ENCODE measurements at places on chromosomes 12 and 14.

DNA sequence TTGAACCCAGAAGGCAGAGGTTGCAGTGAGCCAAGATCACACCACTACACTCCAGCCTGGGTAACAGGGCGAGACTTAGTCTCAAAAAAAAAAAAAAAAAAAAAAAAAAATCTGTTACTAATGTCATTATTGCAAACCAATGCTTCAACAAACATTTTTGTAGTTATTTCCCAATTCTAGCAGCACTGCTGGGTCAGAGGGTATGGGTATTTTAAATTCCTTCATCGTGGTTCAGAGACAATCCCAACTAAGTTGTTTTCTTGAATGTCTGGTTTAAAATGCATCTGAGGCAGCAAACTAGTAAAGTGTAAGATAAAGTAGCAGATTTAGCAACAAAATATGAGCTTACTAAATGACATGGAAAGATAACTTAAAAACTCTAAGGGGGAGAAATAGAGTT is 65.6 kb downstream of the FERMT2 start:
- DNase-seq: no peak

- DNase-seq: no peak
These were observed 50.2 kb downstream of the TTLL5 start for GRCh38 chr14:75711105-75711795.

GRCh38 chr12:105157606-105158005 is 50.1 kb downstream of the WASHC4 start:
- no peak for DNase-seq

- no peak for DNase-seq
These were observed 130.6 kb downstream of the SLC15A4 start for GRCh38 chr12:128693115-128693514.

DNA sequence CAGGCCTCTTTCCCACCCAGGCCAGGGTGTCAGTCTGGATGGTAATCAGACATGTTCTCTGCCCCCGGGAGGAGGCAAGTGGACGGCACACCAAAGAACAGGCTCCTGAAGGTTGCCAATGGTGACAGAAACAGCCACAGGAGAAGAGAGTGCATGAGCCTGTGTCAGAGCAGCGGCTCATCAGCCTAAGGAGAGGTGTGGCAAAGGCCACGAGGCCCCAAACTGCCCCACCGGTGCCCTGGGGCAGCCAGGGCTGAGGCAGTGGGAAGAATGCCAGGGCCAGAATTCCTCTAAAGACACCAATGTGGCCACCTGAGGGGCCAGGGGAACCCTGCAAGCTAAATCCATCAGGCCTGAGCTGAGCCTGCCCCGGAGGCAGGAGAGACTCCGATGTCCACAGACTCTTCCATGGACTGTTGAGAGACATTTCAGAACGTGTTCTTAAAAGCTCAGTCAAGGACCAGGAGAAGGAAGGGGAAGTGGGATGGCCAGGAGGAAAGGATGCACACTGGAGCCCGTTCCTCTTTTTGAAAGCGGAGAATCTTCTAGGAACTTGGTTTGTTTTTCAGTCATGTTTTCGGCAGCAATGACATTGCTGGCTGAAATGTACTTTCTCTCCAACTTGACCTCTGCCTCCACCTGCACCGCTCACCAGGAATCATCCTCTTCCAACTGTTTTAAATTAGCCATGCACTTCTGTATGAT is 176.3 kb upstream of the FKBP4 start:
- no peak for DNase-seq

- peak; percentile 73 for DNase-seq
These were observed at the start of gene RARG for GRCh38 chr12:53231921-53232645. Gene RARG (minus strand): TSS chr12:53232209. CDS start chr12:53227545, 4,664 bp downstream.

DNA sequence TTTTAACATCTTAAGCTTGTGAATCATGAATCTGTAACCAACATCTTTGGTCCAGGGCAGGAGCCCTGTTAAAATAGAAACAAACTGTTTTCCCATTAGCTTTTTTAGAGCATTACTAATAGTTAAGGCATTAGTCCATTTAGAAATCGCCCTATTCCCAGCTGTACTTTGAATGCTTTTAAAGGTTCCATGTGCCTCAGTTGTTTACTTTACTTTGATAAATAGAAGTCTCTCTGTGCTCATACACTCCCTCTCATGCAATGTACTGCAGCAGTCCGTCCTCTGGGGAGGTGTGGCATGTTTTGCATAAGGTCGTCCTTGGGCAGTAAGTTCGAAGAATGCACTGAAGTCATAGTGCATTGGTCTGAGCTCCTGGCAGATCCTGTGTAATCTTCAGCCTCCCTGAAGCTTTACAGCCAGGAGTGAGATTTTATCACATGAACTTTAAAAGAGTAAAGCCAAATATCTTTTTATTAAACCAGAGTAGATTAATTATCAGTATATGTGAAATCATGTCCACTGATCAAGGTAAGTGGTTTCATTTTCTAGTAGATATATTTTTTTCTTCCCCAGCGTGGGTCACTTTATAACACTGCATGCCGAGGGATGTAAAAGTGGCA is 134.7 kb downstream of the FGD4 start:
- DNase-seq: no peak

GRCh38 chr12:23621900-23622299 is 327.6 kb downstream of the SOX5 start:
- no peak for DNase-seq

GRCh38 chr14:71206766-71207371 is 299.6 kb downstream of the PCNX1 start:
- DNase-seq: no peak

- DNase-seq: no peak
These were observed 245.7 kb downstream of the FUT8 start for GRCh38 chr14:65658202-65658601.

- DNase-seq: no peak
These were observed 244.4 kb downstream of the ZFP36L1 start for GRCh38 chr14:68548194-68549076.

DNA sequence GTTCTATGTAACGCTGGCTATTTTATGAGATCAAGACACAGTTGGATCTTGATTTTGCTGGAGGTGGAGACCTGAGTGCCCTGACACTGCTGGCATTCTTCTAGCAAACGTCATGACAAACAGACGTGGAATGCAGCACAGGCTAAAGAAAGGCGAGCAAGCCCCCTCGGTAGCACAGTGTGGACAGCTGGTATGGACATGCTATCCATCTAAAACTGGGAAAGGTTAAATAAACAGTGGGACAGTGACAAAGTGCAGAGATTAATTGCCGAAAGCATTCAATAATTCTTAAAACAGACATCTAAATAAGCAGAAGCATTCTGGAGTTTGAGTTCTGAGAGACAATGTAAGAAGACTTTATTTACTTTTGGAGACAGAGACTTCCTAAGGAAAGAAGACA is 237.2 kb downstream of the FBXL14 start:
- DNase-seq: no peak

DNA sequence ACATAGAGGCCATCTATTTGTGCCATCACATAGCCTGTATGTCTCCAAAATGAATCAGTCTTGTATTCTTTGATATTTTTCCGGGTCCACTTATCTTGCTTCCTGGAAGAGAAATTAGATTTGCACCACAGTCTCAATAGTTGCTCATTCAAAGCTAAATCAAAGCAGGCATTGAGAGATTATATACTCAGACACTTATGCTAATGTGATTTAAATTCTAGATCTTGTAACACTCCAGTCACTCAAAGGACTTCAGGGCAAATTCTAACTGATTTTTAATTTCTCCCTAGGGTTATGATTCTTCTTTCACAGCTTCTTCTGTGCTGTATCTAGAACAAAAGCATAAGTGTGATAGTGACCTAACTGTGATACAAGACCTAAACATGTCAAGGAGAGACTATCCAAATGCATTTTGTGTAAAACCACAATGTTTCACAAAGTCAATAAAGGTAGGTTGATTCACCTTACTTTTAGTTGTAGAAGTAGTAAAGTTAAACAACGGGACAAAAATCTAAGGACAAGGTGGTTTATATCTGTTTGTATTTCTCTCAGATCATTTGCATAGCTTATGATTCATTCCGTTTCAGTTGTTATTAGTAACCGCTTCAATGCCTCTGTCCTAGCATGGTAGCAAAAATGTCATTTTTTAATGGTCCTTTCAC is 26.8 kb downstream of the PLBD1 start:
- no peak for DNase-seq
